Kidney (tissue), 22 donors: ENCODE measurements at places on chromosomes 3 and 15. TPM values are rescaled to one million over a fixed set of nuclear protein-coding genes. Genes with fewer than 3 reads are reported as not detected.

Gene SLC28A2
- polyA plus RNA-seq: 0.17 TPM

Gene CEP70
- polyA plus RNA-seq: 22.6 TPM

Gene ISL2
- not detected for polyA plus RNA-seq

Gene DUOX2
- 0.26 TPM for polyA plus RNA-seq

Gene SCAANT1
- polyA plus RNA-seq: not detected

Gene LNP1
- polyA plus RNA-seq: 1.7 TPM

Gene ADAMTS7
- polyA plus RNA-seq: 0.82 TPM
